CD8-positive, alpha-beta T cell (primary cell): ENCODE measurements at places on chromosomes 16 and 17.

DNA sequence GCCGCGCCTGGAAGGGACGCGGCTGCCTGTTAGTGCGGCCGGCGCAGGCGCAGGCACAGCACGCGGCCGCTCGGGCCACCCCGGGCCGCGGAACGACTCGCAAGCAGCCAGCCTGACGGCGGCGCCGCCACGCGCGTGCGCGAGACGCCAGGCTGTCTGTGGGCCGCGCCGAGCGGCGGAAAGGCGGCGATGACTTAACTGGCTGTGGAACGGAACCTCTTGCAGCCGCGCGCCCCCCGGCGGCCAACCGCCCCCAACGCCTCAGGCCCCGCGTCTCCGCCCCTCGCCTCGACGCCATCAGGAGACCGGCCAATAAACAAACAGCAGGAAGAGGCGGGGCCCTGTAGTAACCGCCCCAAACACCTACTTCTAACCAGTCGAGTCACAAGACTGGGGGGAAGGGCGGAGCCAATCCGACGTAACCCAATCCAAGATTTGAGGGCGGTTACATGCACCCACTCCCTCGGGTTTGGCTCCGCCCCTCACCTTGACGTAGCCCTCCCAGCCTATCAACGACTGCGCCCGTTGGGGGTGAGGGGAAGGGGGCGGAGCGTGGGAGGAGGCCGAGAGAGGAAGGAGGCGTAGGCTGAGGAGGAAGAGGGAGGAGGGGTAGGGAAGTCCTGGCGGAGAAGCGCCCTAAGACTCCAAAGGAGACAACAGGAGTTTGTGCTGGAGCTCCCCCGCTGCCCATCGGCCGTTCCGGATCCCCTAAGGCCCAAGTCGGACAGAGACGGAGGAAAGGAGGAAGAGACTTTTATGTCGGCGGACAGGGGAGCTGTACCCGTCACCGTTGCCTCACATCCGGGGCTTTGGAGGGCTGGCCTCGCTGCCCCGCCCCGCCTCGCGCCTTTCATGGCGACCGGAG is at the start of gene FBRS:
TSS of gene FBRS (plus strand) at position 566 of the 865 bp plus-strand sequence. CDS start 1,088 bp downstream, outside the sequence.
- DNase-seq, result peak; percentile 100

DNA sequence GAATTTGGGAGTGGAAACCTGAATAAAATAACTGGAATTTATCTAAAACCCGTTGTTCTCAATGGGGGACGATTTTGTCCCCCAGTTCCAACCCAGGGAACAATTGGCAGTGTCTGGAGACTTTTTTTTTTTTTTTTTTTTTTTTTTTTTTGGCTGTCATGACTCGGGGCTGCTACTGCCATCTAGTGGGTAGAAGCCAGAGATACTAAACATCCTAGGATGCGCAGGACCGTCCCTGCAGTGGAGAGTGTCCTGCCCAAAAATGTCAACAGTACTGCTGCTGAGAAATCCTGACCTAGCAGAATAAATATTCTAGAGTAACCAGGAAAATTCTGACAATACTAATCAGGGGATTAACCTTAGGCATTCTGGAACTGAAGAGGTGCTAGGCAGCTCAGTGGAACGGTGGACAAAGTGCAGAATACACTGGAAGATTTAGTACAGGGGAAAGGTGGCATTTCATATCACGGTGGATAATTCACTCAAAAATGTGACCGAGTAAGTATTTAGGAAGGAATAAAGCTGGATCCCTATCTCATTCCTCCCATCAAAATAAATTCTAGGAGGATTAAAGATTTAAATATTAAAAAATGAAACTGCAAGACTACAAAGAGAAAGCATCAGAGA is 107.6 kb downstream of the SPECC1 start:
- peak; percentile 81 for DNase-seq

DNA sequence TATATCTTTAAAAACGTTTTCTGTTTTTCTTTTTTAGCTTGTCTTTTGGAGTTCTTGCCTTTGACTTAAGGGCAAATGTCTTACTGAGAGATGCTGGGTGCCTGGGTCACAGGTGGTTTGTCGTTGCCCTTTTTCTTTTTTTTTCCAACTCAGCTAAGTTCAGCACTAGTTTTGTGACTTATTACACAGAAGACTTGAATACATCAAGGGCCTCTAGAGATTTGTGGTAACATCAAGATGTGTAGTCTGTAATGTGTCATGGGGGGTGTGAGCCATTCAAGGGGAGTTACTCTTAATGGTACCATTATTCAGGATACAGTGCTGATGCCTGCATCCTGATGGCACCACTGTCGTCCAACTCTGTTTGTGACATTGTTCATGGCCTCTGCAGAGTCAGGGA is 95.1 kb downstream of the PRKCA start:
- DNase-seq, result no peak

DNA sequence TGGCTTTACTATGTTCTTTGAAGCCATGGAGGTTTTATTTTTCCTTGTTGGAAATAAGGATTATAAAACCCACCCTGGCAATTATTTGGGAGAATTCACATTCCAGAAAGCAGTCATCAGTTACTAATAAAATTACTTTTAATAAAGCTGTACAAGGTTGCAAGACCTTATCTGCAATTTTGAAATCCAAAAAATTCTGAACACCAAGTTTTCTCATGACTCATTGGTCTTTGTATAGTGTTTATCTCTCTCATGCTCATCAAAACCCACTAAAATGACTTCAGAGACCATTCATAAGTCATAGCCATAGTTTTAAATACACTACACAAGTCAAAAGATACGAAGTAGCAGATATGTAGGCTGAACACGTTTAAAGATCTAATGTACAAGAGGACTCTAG is 6.0 kb upstream of the KRT38 start:
- no peak for DNase-seq

- DNase-seq, result no peak
These were observed 376.1 kb upstream of the ERCC4 start for GRCh38 chr16:13543850-13544249.

DNA sequence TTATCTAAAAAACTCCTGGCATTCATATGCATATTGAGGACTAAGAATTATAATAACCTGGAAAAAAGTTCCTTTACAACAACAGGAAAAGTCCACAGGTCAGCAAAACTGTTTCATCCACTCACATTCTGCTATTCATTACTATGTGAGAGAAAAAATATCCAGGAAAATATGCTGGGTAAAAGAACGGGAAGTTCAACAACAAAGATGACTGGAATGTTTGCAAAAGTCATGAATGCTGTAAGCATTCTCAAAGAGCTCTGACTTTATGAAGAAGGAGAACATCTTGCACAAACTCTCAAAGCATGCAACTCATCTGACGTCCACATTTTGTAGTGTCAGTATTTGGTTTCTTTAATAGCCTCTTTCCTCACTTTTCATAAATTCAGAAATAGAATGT is 56.9 kb upstream of the ALDH3A1 start:
- no peak for DNase-seq

DNA sequence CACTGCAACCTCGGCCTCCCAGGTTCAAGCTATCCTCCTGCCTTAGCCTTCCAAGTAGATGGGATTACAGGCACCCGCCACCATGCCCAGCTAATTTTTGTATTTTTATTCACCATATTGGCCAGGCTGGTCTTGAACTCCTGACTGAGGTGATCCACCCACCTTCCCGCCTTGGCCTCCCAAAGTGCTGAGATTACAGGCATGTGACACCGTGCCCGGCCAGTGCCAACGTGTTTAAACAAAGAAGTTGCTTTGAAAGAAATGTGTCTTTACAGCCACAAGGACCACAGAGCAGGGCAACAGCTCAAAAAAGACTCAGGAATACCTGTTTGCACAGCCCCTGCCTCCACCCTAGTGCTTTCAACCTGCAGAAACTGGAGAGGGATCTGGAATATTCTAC is 25.0 kb downstream of the ATPAF2 start:
- DNase-seq, result no peak

DNA sequence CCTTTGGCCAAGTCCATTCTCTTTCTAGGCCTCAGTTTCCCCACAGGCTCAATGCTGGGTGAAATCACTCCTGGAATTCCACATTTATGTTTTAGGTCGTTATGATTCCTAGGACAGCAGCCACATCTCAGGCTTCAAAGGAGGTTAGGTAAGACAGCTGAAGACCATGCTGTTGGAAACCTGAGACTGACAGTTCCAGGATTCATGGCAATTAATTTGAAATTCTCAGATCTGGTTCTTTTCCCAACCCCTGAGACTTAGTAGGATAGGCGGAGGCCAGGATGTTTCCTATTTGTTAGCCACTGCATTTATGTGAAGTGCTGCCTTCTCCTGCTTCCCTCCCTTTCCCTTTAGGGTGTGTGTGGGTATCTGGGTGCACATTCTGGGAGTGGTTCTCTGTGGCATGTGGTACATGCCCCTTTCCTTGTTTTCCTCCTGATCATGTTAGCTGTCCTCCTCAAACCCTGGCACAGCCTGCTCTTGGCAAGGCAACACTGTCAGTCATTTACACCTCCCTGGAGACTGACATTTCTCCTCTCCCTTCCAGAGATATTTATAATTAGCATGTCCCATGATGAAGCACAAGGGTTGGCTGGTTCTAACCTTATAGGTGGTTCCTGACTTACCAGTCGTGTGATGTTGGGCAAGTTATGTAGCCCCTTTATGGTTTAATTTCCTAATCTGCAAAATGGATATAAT is 91.4 kb upstream of the SALL1 start:
- DNase-seq, result no peak

DNA sequence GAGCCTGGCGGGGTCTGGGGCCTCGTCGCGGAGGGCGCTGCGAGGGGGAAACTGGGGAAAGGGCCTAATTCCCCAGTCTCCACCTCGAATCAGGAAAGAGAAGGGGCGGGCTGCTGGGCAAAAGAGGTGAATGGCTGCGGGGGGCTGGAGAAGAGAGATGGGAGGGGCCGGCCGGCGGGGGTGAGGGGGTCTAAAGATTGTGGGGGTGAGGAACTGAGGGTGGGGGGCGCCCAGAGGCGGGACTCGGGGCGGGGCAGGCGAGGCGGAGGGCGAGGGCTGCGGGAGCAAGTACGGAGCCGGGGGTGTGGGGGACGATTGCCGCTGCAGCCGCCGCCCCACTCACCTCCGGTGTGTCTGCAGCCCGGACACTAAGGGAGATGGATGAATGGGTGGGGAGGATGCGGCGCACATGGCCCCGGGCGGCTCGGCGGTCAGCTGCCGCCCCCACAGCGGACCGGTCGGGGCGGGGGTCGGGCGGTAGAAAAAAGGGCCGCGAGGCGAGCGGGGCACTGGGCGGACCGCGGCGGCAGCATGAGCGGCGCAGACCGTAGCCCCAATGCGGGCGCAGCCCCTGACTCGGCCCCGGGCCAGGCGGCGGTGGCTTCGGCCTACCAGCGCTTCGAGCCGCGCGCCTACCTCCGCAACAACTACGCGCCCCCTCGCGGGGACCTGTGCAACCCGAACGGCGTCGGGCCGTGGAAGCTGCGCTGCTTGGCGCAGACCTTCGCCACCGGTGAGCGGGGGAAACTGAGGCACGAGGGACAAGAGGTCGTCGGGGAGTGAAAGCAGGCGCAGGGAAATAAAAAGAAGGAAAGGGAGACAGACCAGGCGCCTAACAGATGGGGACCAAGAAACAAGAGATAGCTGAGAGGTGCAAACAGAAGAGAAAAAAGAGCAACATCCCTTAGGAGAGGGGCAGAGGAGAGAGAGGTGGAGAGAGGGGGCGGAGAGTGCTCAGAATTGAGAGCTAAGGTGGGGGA is at the start of gene PNMT:
TSS of gene PNMT (plus strand) at position 509 of the 980 bp plus-strand sequence. CDS start at position 532, 23 bp downstream.
- peak; percentile 67 for DNase-seq

DNA sequence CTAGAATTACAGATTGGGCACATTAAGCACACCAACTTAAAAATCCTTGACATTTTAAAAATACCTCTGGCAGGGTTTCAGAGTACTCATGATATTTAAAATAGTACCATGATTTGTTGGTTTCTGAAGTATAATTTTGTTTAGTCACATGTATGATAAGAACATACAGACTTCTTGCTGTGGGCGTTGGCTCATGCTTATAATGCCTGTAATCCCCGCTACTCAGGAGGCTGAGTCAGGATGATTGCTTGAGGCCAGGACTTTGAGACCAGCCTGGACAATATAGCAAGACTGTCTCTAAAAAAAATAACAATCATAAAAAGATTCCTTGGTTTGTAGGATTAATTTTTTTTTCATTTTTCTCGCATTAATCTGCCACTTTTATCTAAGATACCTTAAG is 78.5 kb downstream of the NOS2 start:
- no peak for DNase-seq

DNA sequence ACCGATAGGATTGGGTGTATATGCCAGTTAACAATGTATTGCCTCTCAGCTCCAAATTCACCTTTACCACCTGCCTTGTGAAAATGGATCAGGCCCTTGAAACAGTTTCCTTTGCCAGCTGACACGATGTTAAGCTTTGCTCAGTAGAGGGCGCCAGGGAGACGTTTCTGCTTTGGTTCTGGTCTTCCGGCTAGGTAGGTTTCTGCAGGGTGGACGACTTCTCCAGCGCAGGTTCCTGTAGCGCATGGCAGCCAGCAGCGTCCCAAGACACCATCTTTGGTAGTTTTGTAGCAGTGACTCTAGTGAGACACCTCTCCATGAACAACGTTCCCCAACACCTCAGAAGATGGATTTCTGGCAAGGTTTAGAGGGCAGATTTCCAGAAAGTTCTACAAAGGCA is 24.0 kb downstream of the SYCE1L start:
- no peak for DNase-seq
